CD4-positive, alpha-beta T cell treated with Interleukin-4 for 4 hours (primary cell): ENCODE measurements at places on chromosomes 16 and 17.

- no peak for DNase-seq
Observed at GRCh38 chr16:72287649-72288048, 115.7 kb upstream of the PMFBP1 start.

GRCh38 chr16:75110637-75111513, 5.7 kb downstream of the LDHD start:
- DNase-seq, result peak; percentile 74

DNA sequence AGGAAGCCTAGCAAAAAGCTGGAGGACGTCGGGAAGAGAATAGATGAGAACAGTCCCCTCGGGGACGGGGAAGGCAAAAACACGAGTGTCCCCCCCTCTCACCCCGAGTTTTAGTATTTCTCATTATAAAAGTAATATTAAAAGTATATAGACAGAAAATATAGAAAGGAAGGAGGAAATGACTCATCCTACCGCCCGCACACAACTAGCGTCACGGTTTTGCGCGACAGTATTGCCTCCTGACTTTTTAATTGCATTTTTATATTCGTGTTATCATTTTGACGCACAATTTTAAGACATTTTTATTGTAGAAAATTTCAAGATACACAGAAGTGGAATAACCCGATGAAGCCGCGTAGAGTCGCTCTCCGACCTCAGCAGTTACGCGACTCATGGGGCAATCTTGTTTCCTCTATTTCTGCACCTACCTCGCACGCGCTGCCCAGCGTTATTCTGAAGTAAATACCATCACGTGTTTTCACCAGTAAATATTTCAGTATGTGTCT, 652 bp upstream of the SLC25A19 start:
- DNase-seq, result peak; percentile 70

GRCh38 chr17:6648181-6648580, 3.2 kb downstream of the MED31 start:
- no peak for DNase-seq

DNA sequence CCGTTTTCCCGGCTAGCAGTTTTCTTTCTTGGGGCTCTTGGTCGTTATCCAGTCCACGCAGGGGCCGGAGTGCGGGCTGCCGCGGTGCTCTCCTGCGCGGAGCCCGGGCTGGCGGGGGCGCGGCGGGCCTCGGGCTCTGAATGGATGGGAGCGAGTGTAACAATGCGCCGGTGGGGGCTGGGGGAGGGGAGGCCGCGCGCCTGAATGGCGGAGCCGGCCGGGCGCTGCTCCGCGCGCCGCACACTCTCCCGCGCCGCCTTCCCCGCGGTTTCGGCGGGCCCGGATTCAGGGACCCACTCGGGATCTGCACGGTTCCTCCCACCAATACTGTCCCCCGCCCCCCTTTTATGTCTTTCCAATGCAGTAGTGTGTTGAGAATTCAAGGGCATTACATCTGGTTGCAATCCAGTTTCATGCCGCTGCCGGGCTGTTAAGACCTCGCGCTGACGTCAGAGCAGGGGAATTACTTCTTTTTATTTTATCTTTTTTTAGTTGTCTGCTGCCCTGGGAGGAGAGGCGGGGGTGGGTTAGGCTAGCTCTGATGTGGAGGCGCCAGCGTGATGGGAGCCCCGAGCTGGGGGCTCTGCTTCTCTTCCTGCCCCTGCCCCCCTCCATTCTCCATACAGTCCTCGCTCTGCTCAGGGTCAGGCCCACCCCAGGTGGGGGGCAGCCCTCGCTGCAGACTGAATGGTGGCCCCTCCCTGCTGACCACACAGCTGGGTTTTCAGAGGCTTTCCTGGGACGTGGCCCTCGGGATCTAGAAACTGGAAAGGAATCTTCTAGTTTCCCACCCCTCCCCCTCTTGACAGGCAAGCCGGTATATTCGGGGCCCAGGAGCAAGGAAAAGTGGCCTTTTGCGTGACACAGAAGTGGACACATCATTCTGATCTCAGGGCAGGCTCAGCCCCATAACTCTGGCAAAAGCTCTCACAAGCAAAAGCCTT, 1.8 kb downstream of the RAI1 start:
- DNase-seq, result peak; percentile 36

- DNase-seq, result no peak
Observed at GRCh38 chr17:55456307-55457240, 34.9 kb upstream of the MMD start.

GRCh38 chr16:51141106-51141505, 10.0 kb downstream of the SALL1 start:
- no peak for DNase-seq

DNA sequence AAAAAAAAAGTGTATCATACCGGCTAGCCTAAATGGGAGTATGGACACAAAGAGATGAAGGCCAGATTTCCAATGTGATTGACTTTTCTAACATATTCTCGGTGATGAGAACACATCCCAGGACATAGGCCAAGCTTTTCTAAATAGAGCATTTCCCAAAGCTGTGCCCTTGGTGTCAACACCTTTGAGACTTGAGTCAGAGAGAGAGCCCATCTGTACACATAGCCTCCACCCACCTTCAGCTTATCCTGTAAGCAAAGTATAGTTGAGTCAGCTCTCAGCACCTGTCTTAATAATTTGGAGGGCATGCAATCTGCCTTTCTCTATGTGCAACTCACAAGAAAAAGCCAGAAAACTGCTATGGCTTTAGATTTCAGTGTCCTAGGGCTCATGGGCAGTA, 42.7 kb downstream of the SOX9 start:
- DNase-seq, result no peak

GRCh38 chr16:50548909-50549560, 839 bp downstream of the NKD1 start:
- DNase-seq, result no peak

DNA sequence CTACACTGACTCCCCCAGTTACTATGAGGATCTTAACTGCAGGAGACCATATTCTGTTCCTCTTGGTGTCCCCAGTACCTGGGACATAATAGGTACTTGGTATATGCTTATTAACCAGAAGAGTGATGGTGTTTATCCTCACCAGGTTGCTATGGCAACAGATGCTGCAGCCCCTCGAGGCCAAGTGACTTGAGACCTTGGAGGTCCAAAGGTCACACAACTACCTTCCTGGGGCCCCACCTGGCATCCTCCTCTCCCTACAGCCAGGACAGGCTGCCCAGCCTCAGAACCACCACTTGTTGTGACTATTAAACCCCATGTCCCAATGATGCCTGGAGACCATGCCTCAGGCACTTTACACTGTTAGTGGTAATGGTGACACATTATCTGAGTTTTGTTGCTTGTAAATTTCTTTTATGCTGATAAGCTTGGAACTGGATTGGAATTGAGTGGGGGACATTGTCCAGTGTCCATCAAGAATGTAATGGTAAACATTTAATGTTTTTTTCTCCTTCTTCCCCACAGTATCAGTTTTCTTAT, 189.4 kb downstream of the CCDC182 start:
- DNase-seq, result no peak

- DNase-seq, result no peak
Observed at GRCh38 chr17:58517378-58517927, 3.0 kb upstream of the MTMR4 start.

GRCh38 chr16:68707340-68708152, 29.5 kb upstream of the CDH1 start:
- no peak for DNase-seq

GRCh38 chr17:12046786-12047185, 26.1 kb downstream of the MAP2K4 start:
- no peak for DNase-seq

DNA sequence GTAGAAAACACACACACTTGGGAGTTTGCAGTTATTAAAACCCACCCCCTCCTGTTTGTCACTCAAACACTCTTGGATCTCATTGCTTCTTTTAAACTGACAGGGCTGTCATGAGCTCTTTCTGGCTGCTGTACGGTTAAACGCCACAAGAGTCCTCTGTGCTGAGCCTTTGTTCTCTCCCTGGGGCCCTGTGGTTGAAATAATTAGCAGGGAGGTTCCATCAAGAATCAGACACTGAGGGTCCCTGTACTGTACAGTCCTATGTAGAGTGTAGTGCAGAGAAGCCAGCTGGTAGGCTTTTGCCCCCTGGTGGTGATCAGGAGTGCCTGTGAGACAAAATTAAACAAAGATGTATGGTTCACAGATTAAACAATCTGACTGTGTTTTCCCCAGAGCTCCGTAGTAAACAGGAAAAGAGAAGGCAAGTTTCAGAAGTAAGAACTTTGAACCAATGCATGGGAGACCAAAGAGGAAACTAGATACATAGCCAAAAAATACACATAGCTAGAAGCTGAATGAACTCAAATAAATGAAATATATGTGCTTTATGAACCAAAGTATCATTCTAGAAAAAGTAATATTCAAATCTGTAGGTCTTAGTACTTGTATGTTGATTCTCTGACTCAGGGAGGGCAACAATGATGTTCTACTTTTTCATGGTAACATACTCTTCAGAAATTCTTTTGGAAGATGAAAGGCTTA, 1.4 kb upstream of the SSH2 start:
- peak; percentile 86 for DNase-seq

DNA sequence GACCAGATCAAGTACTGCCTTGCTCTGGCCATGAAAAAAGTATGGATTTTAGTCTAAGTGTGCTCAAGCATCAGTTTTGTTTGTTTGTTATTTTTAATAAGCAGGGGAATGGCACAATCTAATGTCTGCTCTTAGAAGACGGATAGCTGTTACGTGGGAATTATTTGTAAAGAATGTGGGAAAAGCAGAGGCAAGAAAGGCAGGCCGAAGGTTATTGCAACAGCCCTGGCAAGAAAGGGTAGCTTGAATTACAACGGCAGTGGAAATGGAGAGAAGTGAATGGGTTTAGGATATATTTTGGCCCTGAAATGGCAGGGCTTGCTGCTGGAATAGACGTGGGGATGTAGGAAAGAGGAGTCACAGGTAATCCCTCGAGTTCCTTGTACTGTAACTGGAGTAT, 987 bp upstream of the HASPIN start:
- DNase-seq, result no peak

DNA sequence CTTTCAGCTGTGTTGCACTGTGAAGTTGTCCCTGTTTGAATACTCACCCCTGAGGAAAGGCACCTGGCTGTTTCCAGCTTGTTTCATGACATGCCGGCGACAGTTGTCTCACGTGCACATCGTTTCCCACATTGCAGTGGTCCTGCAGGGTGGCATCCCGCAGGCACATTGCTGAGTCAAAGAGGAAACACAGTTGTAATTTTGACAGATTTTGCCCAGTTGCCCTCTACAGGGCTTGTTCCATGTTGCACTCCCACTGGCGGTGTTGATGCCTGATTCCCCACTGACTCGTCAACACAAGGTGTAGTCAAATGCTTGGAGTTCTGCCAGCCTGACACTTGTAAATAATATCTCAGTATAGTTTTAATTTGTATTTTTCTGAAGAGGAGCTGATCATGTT, 23.8 kb downstream of the EPN2 start:
- no peak for DNase-seq

DNA sequence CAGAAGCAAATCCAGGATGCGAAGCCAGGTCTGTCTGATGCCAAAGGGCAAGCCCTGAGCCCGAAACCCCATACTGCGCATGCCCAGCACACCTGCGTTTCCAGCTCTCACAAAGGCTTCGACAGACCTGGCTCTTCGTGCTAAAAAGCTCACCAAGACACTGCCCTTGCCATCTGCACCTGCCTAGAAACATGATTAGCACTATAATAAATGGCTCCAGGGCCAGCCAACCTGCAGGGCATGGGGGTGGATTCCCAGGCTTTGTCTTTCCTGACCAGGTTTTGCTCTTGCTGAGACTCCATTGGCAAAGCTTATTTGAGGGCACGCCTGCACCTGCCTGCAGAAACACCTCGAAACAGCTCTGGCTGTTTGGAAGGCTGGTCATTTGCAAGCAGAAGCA, 14.4 kb upstream of the PLD6 start:
- no peak for DNase-seq

GRCh38 chr16:25014500-25015147, 545 bp downstream of the ARHGAP17 start:
- no peak for DNase-seq

- DNase-seq, result peak; percentile 16
Observed at GRCh38 chr17:35372846-35373533, 431 bp downstream of the SLFN11 start.

DNA sequence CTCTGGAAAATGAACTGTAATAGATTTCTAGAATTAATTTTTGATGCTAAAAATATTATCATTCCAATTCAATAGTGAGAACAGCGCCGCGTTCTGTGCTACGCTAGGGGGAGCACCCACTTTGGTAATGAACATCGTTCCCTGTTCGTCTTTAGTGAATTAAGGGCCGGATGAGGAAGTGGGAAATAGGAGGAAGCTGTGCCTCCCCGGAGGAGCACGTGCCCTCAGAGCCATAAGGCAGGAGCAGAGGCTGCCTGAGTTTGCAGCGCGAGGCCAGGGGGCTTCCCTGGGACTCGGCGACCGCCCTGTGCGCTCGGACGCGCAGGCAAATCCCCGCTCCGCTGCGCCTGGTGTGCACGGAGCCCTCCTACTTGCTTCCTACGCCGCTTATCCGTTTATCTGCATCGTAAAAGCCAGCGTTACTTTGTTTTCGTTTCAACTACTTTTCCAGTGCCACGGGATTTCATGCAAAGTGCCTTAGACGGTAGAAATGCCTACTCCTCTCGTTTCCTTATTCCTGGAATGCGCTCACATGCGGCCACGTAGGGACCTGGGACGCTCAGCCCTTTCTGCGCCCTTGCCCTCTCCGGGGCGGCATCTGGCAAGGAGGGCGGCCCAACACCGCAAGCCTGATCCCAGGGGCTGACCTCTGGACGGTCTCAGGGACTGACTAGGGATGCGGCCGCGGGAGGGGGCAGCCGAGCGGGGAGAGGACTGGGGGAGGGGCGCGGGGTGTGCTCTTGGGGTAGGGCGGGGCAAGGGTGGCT, 76.4 kb downstream of the KCNJ12 start:
- peak; percentile 30 for DNase-seq

DNA sequence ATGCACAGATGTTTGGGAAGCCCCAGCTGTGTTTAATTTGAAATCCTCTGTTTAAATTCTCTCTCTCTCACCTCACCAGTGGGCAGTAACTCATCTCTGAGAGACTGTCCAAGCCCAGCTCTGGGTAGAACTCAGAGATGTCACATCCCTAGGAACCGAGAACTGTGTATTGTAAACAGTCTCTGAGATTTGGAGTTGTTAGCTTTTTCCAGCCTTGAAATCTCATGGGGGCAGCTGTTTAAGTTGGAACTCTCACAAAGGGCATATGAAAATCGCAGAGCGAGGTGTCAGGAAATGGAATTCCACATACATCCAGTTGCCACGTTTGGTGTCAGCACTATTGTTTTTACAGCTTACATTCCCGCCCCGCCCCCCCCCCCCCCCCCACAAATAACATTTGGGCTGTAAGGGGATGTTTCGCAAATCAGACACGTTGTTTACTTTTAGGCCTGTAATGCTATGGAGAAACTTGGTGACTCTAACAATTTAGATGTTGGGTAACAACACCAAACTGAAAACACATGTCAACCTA, 34.3 kb downstream of the VPS35L start:
- DNase-seq, result no peak

- DNase-seq, result no peak
Observed at GRCh38 chr17:72173499-72174116, 52.8 kb downstream of the SOX9 start.

- peak; percentile 20 for DNase-seq
Observed at GRCh38 chr16:87754535-87754934, 11.3 kb downstream of the KLHDC4 start.

- peak; percentile 27 for DNase-seq
Observed at GRCh38 chr16:84144209-84144858, 643 bp downstream of the HSDL1 start.
